ENCODE measurements at places on chromosomes 12 and 14. TPM values are rescaled to one million over a fixed set of nuclear protein-coding genes. Genes with fewer than 3 reads are reported as not detected.

- DNase-seq: no peak
Measured at GRCh38 chr12:116448165-116448739, 110.9 kb upstream of the MAP1LC3B2 start.

DNA sequence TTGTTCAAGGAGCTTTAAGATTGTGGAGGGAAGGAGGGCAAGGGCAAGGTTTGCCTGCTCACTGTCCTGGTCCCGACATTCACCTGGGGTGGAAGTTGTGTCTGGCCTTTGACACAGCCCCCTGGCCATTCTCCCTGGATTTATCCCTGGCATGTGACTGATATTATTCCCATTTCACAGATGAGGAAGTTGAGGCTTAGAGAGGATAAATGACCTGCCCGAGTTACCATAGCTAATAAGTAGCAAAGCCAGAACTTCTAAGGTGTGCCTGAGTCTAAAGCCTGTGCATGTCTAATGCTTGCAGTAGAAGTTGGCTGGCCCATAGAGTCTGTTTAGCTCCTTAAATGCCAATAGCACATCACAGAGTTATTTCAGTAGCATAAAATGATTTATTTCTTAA is 720 bp upstream of the FGF6 start:
- no peak for DNase-seq

DNA sequence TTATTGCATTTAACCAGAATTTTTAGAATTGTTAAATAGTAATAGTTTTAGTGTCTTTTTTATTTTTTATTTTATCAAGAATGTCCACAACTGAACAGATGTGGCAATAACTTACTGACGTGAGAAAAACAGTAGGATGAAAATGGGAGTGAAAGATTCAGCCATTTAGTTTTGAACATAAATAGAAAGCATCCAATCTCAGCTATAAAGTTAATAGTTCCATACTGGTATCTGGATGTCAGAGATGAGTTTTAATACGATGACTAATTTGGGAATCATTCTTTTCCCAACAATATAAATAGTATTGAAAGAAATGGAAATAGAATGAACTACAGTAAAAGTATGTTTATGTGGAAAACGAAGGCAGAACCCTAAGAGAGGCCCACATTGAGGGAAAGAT is 159.4 kb downstream of the EPS8 start:
- no peak for DNase-seq

The TUNAR gene
- polyA plus RNA-seq: not detected

Measured in CD4-positive, alpha-beta memory T cell (primary cell).